ENCODE measurements at places on chromosomes 4 and X. TPM values are rescaled to one million over a fixed set of nuclear protein-coding genes. Genes with fewer than 3 reads are reported as not detected.

DNA sequence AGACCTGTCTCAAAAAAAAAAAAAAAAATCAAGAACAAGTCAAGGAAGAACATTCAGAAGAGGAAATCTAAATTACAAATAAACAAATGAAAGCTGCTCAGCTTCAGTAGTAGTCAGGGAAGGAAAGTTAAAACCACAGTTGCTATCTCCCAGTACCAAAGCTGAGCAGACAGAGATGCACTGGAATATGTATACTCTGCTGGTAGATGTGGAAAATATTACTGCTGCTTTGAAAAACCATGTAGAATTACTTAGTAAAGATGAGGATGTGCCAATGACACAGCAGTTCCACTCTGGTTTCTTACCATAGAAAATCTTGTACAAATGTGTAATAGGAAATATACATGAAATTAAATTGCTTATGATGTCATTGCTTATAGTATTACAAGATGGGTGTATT, 25.1 kb upstream of the PRKX start:
- no peak overlapping the region for H3K4me3 ChIP-seq
- no peak for DNase-seq
- H3K4me1 ChIP-seq = no peaks in the 10 kb centered on the region
- H3K36me3 ChIP-seq = no peaks in the 10 kb centered on the region
- H3K27ac ChIP-seq = no peak overlapping the region
- H3K27me3 ChIP-seq = no peaks in the 10 kb centered on the region

GRCh38 chrX:120536061-120536460, 24.7 kb downstream of the CUL4B start:
- H3K36me3 ChIP-seq = peaks cover 71% of the 10 kb centered on the region
- H3K4me3 ChIP-seq = no peak overlapping the region
- H3K27me3 ChIP-seq = no peaks in the 10 kb centered on the region
- no peak for DNase-seq
- no peaks in the 10 kb centered on the region for H3K4me1 ChIP-seq
- no peak overlapping the region for H3K27ac ChIP-seq

DNA sequence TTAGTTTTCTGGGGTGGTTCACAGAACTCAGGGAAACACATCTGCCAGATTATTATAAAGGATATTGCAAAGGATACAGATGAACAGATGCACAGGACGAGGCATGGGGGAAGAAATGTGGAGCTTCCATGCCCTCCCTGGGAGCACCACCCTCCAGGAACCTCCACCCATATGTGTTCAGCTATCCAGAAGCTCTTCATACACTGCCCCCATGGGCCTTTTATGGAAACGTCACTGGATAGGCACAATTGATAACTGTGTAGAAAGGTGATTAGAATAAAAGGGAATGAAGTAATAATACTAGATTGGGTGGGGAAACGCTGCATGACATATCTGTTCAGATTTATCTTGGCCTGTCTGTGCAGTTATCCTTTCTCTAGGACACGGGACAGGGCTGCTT, 357.9 kb downstream of the HS3ST1 start:
- H3K4me1 ChIP-seq = no peaks in the 10 kb centered on the region
- no peaks in the 10 kb centered on the region for H3K36me3 ChIP-seq
- H3K27ac ChIP-seq = no peak overlapping the region
- no peak overlapping the region for H3K4me3 ChIP-seq
- DNase-seq = no peak
- no peaks in the 10 kb centered on the region for H3K27me3 ChIP-seq

GRCh38 chr4:120008957-120009356, 57.7 kb downstream of the MAD2L1 start:
- no peaks in the 10 kb centered on the region for H3K27me3 ChIP-seq
- no peak for DNase-seq
- no peaks in the 10 kb centered on the region for H3K36me3 ChIP-seq
- H3K27ac ChIP-seq = no peak overlapping the region
- no peak overlapping the region for H3K4me3 ChIP-seq
- no peaks in the 10 kb centered on the region for H3K4me1 ChIP-seq

DNA sequence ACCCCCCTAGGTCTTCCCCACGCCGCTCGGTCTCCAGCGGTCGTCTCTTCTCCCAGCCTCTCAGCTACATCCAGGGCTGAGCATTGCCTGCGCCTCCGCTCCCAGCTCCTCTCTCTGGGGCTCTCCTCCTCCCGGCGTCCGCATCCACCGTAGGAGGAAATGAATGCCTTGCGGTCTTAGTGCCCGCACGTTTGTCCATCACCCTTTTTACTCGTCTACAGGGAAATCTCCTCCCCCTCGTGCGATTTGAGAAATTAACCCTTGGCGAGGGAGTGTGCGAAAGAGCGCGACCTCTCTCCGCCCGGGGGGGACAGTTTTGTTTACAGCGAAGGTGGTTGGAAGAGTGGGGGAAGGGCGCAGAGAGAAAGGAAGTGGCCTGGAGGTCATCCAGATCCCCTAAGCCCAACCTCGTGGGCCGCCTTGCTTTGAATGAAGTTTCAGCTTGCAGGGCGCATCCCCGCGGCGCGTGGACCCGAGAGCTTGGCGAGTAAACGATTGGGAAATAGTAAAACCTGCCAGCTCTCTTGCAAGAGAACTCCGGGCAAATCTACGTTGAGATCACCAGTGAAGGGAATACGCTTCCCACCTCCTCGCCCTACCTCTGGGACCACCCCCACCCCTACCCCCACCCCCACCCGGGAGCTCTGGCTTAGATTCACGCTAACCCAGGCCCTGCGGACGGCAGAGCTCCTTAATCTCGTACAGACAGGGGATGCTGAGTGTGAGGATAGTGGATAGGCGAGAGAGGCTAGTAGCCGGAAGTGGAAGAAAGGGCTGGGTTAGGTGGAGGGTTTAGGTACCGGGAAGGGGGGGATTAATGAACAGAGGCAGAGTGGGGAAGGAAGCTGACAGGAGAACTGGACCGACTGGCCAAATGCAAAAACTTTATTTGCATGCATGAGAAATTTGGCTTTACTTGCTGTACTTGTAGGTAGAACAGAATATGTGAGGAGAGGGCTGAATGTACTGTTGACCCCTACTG, at the start of gene ELOVL6:
ELOVL6 (minus strand) TSS at position 181 of the 982 bp plus-strand sequence. CDS start 280 bp downstream, outside the sequence.
- peak within 1 kb of the TSS; percentile 74 for H3K4me3 ChIP-seq
- H3K4me1 ChIP-seq = peaks cover 10% of the 10 kb centered on the region
- H3K27ac ChIP-seq = peak within 1 kb of the TSS; percentile 86
- peak; percentile 77 for DNase-seq
- H3K27me3 ChIP-seq = no peaks in the 10 kb centered on the region

- H3K4me3 ChIP-seq = no peak overlapping the region
- no peaks in the 10 kb centered on the region for H3K27me3 ChIP-seq
- no peak overlapping the region for H3K27ac ChIP-seq
- H3K36me3 ChIP-seq = no peaks in the 10 kb centered on the region
Observed at GRCh38 chr4:29861307-29861706, 858.9 kb upstream of the PCDH7 start.

GRCh38 chr4:14902342-14902741, 99.9 kb upstream of the CPEB2 start:
- no peak for DNase-seq
- H3K4me1 ChIP-seq = no peaks in the 10 kb centered on the region
- no peak overlapping the region for H3K27ac ChIP-seq
- no peak overlapping the region for H3K4me3 ChIP-seq
- no peaks in the 10 kb centered on the region for H3K27me3 ChIP-seq

DNA sequence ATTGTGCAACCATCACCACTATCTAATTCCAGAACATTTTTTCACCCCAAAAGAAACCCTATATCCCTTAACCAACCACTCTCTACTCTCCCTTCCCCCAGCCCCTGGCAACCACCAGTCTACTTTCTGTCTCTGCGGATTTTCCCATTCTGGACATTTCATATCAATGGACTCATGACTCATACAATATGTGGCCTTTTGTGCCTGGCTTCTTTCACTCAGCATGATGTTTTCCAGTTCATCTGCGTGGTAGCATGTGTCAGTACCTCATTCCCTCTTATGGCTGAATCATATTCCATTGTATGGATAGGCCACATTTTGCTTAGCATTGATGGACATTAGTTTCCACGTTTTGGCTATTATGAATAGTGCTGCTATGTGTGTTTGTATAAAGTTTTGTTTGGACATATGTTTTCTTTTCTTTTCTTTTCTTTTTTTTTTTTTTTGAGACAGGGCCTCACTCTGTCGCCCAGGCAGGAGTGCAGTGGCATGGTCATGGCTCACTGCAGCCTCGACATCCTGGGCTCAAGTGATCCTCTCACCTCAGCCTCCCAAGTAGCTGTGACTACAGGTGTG, 335.4 kb downstream of the BCOR start:
- peaks cover 2% of the 10 kb centered on the region for H3K4me1 ChIP-seq
- H3K4me3 ChIP-seq = no peak overlapping the region
- H3K27ac ChIP-seq = no peak overlapping the region

DNA sequence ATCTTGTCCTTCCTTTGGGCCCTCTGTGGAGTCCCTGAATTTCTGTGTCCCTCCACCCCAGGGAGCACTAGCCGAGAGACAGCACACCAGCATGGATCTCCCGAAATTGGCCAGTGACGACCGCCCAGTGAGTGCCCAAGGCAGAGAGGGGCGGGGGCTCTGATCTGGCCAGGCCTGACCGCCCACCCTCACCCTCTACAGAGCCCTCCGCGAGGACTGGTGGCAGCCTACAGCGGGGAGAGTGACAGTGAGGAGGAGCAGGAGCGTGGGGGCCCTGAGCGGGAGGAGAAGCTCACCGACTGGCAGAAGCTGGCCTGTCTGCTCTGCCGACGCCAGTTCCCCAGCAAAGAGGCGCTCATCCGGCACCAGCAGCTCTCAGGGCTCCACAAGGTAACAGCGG, 8.4 kb upstream of the UBA1 start:
- H3K27ac ChIP-seq = no peak overlapping the region
- no peak overlapping the region for H3K4me3 ChIP-seq
- no peaks in the 10 kb centered on the region for H3K4me1 ChIP-seq
- no peak for DNase-seq

GRCh38 chr4:5712517-5712916, 1.5 kb downstream of the EVC start:
- no peaks in the 10 kb centered on the region for H3K36me3 ChIP-seq
- no peak overlapping the region for H3K27ac ChIP-seq
- no peaks in the 10 kb centered on the region for H3K27me3 ChIP-seq
- peaks cover 16% of the 10 kb centered on the region for H3K4me1 ChIP-seq

DNA sequence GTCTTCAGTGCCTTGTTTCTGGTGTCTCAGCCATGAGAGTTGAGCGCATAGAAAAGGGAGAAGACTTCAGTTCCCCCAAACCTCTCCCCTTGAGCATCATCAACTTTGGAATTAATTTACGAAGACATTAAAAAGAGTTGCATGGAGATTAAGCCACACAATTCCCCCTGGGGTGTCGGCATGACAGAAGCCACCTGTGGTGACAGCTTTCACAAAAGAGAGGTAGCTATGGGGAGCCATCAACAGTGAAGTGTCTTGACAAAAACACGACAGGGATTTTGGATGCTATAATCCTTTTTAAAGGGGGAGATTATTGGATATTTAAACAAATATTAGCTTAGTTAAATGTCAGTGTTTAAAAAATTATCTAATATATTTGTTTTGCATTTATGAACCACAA, 307.6 kb downstream of the LDB2 start:
- no peaks in the 10 kb centered on the region for H3K27me3 ChIP-seq
- DNase-seq = no peak
- no peaks in the 10 kb centered on the region for H3K36me3 ChIP-seq
- no peaks in the 10 kb centered on the region for H3K4me1 ChIP-seq
- no peak overlapping the region for H3K27ac ChIP-seq

DNA sequence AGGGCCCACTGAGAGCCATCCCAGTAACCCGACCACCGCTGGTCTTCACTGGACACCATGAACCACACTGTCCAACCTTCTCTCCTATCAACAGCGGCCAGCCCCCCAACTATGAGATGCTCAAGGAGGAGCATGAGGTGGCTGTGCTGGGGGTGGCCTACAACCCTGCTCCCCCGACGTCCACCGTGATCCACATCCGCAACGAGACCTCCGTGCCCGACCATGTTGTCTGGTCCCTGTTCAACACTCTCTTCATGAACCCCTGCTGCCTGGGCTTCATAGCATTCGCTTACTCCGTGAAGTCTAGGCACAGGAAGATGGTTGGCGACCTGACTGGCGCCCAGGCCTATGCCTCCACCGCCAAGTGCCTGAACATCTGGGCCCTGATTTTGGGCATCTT, 423.8 kb upstream of the EPHA5 start:
- H3K36me3 ChIP-seq = no peaks in the 10 kb centered on the region
- DNase-seq = no peak
- H3K4me3 ChIP-seq = no peak overlapping the region

GRCh38 chrX:148504506-148504905, 4.1 kb downstream of the AFF2 start:
- no peak for DNase-seq
- no peaks in the 10 kb centered on the region for H3K36me3 ChIP-seq
- H3K27ac ChIP-seq = no peak overlapping the region

DNA sequence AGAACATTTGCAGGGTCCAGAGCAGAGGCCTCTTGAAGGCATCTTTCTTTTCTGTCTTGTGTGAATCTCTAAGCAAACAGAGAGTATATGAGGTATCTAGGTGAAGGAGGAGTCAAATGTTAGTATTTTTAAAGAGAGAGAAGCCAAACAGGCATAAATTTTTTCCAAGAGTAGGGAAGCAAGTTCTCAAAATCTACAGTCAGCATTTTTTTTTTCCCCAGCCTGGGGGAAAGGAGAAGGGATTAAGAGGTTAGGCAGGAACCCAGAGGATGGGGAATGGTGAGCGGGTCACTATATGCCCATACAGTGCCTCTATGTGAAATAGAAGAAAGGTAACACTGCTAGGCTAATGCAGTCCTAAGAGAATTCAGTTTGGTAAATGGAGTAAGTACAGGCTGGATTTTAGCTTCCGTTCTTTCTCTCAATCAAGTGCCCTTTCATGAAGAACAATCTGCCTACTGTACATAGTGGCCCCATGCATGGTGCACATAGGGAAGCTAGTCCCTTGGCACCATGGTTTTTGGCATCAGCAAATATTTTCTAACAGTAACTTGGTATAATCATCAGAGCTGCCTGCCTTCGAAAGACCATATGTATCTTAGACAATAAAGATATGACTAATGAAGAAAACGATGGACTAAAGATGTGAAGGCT, 163.1 kb upstream of the MAB21L2 start:
- H3K4me3 ChIP-seq = no peak overlapping the region
- H3K4me1 ChIP-seq = no peaks in the 10 kb centered on the region
- no peaks in the 10 kb centered on the region for H3K36me3 ChIP-seq

- peaks cover 8% of the 10 kb centered on the region for H3K36me3 ChIP-seq
- no peak overlapping the region for H3K27ac ChIP-seq
- H3K4me3 ChIP-seq = no peak overlapping the region
- DNase-seq = no peak
- H3K27me3 ChIP-seq = no peaks in the 10 kb centered on the region
- H3K4me1 ChIP-seq = no peaks in the 10 kb centered on the region
Observed at GRCh38 chrX:155048977-155049619, 21.8 kb downstream of the CMC4 start.

GRCh38 chrX:147735364-147735763, 176.4 kb upstream of the FMR1 start:
- no peaks in the 10 kb centered on the region for H3K4me1 ChIP-seq
- H3K27me3 ChIP-seq = no peaks in the 10 kb centered on the region
- H3K36me3 ChIP-seq = no peaks in the 10 kb centered on the region
- no peak overlapping the region for H3K27ac ChIP-seq
- DNase-seq = no peak

Gene ESX1
- total RNA-seq = not detected

Gene AKAP14
- not detected for total RNA-seq

Gene ARHGAP6
- total RNA-seq = 17.1 TPM

Gene CT45A10
- not detected for total RNA-seq

Gene SMIM9
- total RNA-seq = not detected

Gene MAGEA8
- total RNA-seq = not detected

Gene CCDC120
- 10.8 TPM for total RNA-seq

Gene SYTL4
- 16.4 TPM for total RNA-seq

Gene RENBP
- total RNA-seq = 46.4 TPM

Data from upper lobe of right lung (tissue), 1 donor.